MM.1S (cell line): ENCODE measurements at places on chromosomes 12 and 14.

DNA sequence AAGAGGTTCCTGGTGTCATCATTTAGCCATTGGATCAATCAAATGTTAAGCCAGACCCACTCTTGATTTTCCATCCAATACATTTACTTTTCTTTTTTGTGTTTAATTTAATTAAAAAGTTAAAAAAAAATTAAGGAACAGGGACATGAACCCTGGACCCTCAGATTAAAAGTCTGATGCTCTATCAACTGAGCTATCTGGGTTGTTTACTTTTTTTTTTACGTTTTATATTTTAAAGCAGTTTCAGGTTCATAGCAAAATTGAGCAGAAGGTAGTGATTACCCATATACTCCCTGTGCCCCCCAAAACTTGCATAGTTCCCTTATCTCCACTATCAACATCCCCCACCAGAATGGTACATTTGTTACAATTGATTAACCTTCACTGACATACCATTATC is 3.0 kb upstream of the ACOT4 start:
- no peak for DNase-seq

DNA sequence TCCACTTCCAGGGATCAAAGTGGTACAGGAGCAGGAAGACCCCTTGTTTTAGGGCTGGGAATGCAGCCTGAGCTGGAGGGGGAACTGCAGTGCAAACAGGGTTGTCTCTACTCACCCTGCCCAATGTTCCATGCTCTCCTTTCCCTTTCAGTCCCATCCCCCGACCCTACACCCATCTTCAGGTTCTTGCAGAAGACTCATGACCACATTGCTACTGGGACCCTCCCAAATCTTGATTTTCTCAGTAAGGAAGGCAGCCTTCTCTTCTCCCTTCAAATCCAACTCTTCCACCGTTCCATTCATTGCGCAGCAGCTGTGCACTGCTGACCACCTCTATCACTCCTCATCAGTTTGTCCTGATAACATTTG is 1.9 kb downstream of the SERPINA11 start:
- DNase-seq, result no peak

- no peak for DNase-seq
Measured at GRCh38 chr14:99213527-99213971, 58.4 kb downstream of the BCL11B start.

DNA sequence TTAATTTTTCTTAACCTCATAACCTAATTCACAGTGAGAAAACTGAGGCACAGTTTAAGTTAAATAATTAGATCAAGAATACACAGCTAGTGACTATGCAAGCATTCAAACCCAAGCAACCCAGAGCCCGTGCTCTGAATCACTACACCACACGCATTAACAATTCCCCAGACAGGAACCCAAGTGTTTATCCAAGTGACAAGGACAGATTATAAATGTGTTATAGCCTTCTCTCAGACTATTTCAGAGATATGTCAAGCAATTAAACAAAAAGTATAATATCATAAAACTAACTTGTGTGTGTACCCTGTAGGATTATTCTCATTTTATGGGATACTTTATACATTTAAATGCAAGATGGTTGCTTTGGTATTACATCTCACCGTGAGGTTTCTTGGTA is 43.8 kb downstream of the MED13L start:
- DNase-seq, result no peak

DNA sequence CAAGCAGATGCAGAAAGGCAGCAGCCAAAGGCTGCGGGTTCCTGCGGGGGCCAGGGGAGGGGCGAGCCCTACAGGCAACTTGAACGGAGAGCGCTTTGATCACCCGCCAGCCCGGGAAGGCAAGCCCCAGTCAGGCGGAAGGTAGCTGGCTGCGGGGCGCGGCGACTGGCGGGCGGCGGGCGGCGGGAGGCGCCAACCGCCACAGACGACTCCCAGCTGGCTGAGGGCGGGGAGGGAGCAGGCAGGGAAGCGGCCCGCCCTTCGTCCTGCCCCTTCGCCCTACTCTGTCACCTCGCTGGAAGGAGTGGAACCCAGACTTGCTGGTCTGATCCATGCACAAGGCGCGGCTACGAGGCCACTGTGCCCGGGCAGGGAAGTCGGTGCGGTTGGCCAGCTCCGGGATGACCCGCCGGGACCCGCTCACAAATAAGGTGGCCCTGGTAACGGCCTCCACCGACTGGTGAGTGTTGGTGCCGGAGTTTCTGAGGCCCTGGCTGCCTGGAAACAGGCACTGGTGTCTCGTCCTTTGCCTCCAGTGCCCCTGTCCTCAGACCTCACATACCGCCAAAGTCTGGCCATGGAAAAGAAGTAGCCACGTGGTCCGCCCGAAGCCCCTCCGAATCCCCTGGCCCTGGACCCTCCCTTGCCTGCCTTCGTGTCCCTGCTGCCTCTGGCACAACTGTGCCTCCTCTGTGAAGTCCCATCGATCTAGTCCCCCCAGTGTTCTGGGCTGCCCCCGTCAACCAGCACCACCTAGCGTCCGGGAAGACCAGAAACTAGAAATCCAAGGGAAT is 15.4 kb upstream of the CARMIL3 start:
- DNase-seq, result peak; percentile 61

DNA sequence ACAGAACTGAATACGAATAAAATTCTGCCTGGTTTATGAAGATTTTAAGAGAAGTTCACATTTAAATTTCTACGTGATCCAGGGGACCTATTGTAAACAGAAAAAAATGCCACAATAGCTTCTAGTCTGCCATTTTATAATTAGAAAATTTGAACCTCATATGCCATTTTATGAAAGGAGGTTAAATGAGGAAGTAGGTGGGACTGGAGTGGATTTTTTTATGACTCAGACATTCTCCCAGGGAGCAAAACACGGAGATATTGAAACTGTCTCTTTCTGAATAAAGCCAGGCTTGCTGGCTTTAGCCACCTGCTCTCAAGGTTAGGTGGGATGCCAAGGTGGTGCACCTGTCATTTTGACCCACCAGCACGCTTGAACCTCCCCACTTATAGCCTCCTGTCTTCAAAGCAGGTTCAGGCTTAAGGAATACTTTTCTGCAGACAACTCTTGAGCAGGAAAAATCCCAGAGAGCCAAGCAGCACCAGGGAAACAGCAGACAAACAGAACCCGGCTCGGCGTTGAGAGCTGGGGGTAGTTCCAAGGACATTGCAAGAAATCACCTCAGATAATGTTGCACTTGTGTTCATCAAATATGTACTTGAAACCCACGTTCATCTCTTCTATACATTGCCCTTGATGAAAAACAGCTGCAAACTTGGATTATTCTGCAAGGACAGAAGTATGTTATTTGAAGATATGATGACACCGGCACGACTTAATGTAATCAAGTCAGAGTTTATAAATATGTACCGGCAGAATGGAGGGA is 203.7 kb downstream of the PPM1H start:
- no peak for DNase-seq

GRCh38 chr12:88530868-88531267 is 49.4 kb downstream of the KITLG start:
- DNase-seq, result no peak

DNA sequence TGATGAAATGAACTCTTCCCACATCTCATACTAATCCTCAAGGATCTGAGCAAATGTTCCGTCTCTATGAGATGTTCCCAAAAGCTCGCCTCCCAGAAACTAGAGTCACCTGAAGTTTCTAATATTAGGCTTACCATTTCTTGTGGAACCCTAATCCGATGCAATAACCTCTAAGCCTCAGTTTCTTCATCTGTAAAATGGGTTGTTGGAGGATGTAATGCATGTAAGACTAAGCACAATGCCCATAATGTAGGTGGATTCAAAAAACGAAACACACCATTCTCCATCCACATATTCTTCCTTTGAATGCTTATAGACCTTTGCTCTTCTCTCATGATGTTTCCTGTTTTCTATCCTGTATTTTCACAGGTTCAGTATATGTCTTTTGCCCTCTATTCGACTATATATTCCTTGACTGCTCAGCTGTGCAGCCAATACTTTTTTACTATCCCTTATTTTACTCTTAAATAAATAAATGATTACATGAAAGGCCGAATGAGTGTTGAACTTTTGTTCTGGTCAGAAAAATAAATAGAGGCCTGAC is 307.3 kb upstream of the G2E3 start:
- DNase-seq, result no peak

GRCh38 chr12:124828264-124829007 is 35.2 kb downstream of the SCARB1 start:
- DNase-seq, result no peak

GRCh38 chr14:80491131-80491530 is 279.8 kb upstream of the DIO2 start:
- peak; percentile 36 for DNase-seq

DNA sequence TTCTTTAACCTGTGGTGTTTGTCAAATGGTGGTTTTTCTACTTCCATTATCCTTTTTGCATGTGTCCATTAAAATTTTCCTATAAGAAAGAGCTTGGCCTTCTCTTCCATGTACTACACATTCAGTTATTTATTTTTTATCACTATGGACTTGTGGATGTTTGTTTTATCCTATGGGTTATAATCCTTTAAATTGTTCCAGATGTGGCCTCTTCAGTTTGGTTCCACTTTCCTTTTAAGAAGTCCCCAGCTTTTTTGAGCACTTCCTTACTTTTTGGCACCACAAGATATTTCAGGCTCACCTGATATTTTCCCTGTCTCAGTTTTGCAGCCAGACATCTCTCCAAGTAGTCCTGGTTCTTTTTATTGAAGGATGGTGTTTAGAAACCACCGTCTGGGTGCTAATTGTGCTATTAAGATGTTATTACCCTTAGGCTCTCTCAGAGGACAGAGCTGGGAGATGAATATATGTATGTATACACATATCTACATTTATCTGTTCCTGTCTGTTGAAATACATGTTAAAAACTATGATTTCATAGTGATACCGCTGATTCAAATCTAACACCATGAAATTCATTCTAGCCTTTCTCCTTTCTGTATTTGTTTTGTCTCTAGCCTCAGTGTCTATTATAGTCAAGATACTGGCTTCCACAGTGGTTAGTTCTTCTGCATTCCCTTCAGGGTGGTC is 408.5 kb upstream of the RGS6 start:
- DNase-seq, result no peak

DNA sequence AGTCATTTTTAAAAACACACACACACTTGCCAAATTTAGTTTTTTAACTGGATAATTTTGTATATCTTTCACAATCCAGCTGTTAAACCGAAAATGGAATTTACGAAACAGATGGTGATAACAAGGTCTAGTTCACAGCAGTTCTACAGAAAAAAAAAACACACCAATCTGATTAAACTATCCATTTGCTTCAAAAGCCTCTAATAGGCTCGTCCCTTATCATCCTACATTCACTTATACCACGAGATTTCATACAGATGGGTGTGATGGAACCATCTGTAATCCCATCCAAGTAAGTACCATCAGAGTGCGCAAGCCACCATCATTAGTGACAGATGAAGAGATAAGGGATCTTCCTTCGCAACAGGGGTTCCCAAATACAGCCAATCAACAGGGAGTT is 20.1 kb downstream of the GCH1 start:
- DNase-seq, result no peak

- DNase-seq, result no peak
Measured at GRCh38 chr12:2879853-2880252, 2.8 kb downstream of the RHNO1 start.

GRCh38 chr14:66482873-66483272 is 3.3 kb upstream of the CCDC196 start:
- DNase-seq, result no peak

- peak; percentile 51 for DNase-seq
Measured at GRCh38 chr12:94174576-94174975, 26.2 kb downstream of the PLXNC1 start.

DNA sequence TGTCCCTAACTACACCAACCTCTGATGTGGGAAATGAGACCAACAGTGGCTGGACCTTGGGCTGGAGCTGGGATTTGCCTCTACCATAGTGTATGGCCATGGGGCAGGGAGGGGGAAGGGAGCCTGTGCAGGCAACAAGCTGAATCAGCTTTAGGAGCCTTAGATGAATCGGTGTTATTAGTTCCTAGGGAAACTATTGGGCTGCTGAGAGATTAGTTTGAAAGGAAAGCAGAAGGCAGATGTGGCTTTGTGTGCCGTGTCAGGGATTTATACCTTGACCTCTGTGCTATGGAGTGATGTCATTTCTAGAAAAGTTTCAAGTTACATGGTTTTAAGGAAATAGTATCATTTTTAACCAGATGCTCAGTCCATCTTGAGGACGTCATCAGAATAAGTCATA is 19.5 kb upstream of the GAS2L3 start:
- peak; percentile 8 for DNase-seq
